ENCODE measurements at places on chromosomes 2 and 18. TPM values are rescaled to one million over a fixed set of nuclear protein-coding genes. Genes with fewer than 3 reads are reported as not detected.

DNA sequence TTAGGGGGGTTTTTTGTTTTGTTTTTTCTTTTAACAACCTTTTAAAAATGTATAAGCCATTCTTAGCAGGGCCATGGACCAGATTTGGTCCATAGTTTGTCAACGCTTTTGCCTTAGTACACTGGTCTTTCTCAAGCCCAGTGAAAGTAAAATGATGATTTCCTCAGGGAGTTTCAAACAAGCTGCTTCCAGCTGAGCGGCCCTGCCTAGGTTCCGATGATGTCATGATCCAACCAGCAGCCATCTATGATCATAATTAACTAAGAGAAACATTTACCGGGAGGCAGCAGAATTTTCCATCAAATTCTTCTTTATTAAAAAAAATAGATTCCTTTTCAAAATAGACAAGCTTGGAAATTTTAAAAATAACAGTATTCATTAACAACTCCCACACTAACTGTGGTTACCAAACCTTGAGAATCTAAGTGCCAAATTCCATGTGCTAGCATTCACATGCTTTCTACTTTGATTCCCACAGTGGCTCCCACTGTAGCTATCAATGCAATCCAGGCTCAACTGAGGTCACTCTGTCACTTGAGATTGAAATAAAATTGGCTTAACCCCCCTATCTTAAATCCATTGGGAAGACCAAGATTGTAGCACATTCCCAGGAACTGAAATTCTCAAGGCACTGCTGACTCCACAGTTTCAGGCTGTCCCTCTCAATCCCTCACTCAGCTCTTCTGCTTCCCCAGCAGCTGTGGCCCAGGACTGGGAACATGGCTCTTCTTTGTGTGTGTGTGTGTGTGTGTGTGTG is 148.9 kb downstream of the RNF152 start:
- H3K27ac ChIP-seq, result peak overlapping the region; percentile 80
- peak; percentile 74 for DNase-seq
- no peaks in the 10 kb centered on the region for H3K4me1 ChIP-seq
- no peaks in the 10 kb centered on the region for H3K36me3 ChIP-seq

GRCh38 chr2:108605947-108606346 is 71.7 kb downstream of the LIMS1 start:
- H3K4me1 ChIP-seq, result no peaks in the 10 kb centered on the region
- no peak for DNase-seq
- no peaks in the 10 kb centered on the region for H3K36me3 ChIP-seq
- H3K4me3 ChIP-seq, result no peak overlapping the region
- no peaks in the 10 kb centered on the region for H3K27me3 ChIP-seq

GRCh38 chr2:188789951-188790350 is 184.2 kb upstream of the COL3A1 start:
- no peaks in the 10 kb centered on the region for H3K4me1 ChIP-seq
- no peaks in the 10 kb centered on the region for H3K36me3 ChIP-seq
- H3K27ac ChIP-seq, result no peak overlapping the region
- no peak for DNase-seq
- H3K4me3 ChIP-seq, result no peak overlapping the region
- H3K27me3 ChIP-seq, result no peaks in the 10 kb centered on the region

DNA sequence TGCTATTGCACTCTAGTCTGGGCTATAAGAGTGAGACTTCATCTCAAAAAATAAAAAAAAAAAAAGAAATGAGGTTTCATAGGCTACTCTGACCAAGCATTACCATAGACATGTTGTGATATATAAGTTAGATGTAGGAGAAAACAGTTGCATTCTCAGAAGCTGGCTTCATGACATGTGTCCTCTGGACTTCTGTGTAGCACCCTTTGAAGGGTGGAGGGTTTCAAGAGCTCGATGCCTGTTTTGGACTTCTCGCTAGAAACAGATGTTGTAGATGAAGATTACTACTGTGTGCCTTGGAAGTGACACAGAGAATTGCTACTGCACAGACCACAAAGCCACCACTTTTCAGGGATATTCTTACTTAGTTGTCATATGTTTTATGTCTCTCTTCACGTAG is 91.0 kb downstream of the TMEM247 start:
- no peak overlapping the region for H3K4me3 ChIP-seq
- no peaks in the 10 kb centered on the region for H3K36me3 ChIP-seq
- peak overlapping the region; percentile 74 for H3K27ac ChIP-seq
- H3K4me1 ChIP-seq, result no peaks in the 10 kb centered on the region

DNA sequence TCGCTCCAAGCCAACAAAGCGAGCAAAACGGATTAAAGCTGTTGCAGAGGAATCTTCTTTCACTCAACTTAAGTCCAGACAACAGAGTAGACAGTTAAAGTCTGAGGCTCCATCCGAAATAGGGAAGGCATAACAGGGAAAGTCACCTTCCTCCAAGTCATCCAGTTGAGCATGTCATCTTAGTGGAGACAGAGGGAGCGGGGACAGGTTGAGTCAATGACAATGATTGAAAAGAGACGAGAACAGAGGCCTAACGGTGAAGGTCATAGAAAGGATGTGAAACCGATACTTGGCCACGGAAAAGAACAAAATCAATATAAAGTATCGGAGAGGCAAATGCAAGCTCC is 455 bp downstream of the C18orf32 start:
- peak overlapping the region; percentile 99 for H3K27ac ChIP-seq
- DNase-seq, result no peak
- H3K27me3 ChIP-seq, result no peaks in the 10 kb centered on the region
- H3K4me1 ChIP-seq, result no peaks in the 10 kb centered on the region
- H3K4me3 ChIP-seq, result peak overlapping the region; percentile 91
- peaks cover 58% of the 10 kb centered on the region for H3K36me3 ChIP-seq

DNA sequence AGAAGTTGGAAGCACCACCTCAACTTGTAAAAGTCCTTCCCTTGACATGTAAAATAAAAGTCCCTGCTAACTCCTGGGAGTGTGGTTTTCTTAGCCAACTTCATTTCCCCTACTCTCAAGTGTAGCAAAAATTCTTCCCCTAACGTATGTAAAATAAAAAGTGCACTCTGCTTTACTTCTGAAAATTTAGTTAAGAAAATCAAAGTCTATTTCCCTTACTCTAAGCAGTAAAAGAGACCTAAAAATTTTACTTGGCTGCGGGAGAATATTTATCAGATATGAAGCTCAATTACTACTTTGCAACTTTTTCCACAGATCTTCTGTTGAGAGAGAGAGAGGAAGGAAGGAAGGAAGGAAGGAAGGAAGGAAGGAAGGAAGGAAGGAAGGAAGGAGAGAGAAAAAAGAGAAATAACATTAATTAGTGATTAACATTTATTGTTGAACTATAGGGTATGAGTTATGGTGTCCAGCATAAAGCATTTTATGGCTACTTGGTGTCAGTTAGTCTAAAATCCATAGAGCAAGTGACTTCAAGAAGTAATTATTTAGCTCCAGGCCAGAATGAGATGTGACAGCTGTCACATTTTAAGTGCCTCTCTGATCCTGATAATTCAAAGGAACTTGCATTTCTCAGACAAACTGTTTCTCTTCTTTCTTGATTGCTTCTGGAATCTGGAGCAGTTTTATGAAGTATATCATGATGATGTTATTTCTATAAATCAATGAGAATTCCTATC is 210.3 kb downstream of the TMX3 start:
- H3K27me3 ChIP-seq, result no peaks in the 10 kb centered on the region
- no peaks in the 10 kb centered on the region for H3K4me1 ChIP-seq
- no peak overlapping the region for H3K4me3 ChIP-seq
- DNase-seq, result no peak
- H3K27ac ChIP-seq, result no peak overlapping the region

The ZNF521 gene
- 36.1 TPM for total RNA-seq
